ENCODE measurements at places on chromosomes 4 and X. TPM values are rescaled to one million over a fixed set of nuclear protein-coding genes. Genes with fewer than 3 reads are reported as not detected.

ARMCX2 gene
- total RNA-seq: 108 TPM

- no peaks in the 10 kb centered on the region for H3K36me3 ChIP-seq
- H3K27ac ChIP-seq: no peak overlapping the region
- no peak for DNase-seq
- H3K4me3 ChIP-seq: no peak overlapping the region
Measured at GRCh38 chr4:43680421-43680820, 768.2 kb downstream of the KCTD8 start.

WFS1 gene
- total RNA-seq: 17.5 TPM

GRCh38 chrX:16308773-16309172 is 141.5 kb downstream of the MAGEB17 start:
- H3K36me3 ChIP-seq: no peaks in the 10 kb centered on the region
- DNase-seq: no peak
- H3K4me1 ChIP-seq: peaks cover 5% of the 10 kb centered on the region
- H3K4me3 ChIP-seq: no peak overlapping the region

DNA sequence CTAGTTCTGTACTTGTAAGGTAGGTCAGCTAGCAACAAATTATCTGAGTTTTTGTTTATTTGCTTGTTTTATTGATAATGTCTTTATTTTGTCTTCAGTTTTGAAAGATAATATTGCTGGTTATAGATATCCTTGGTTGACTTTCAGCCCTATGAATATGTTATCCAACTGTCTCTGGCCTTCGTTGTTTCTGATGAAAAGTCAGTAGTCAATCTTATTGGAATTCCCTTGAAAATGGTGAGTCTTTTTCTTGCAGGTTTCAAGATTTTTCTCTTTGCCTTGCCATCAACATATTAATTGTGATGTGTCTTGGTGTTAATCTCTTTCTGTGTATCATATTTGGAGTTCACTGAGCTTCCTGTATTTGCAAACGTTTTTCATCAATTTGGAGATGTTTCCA is 113.1 kb upstream of the NEIL3 start:
- no peak overlapping the region for H3K4me3 ChIP-seq
- no peak for DNase-seq
- H3K27me3 ChIP-seq: no peaks in the 10 kb centered on the region
- H3K36me3 ChIP-seq: peaks cover 33% of the 10 kb centered on the region
- 0 out of 2 replicates have a peak, but pooled peaks cover under 1% of the 10 kb centered on the region for H3K4me1 ChIP-seq
- no peak overlapping the region for H3K27ac ChIP-seq

CTSO gene
- total RNA-seq: 0.81 TPM

GRCh38 chr4:10047967-10048366 is 26.7 kb upstream of the SLC2A9 start:
- no peaks in the 10 kb centered on the region for H3K27me3 ChIP-seq
- no peak overlapping the region for H3K4me3 ChIP-seq
- no peaks in the 10 kb centered on the region for H3K36me3 ChIP-seq
- no peak overlapping the region for H3K27ac ChIP-seq
- DNase-seq: no peak

FBXO8 gene
- total RNA-seq: 9.0 TPM

DNA sequence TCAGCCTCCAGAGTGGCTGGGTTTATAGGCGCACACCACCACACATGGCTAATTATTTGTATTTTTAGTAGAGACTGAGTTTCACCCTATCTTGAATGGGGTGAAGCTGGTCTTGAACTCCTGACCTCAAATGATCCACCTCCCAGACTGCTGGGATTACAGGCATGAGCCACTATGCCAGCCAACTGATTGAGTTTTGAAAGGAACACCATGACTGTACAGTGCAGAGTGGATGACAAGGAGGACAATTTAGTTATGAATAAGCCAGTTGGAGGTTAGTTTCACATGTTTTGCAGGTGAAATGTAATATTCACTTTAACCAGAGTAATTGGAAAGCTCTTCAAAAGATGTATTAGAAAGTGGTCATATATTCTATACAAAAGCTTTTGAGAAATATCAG is 60.8 kb downstream of the PCDH18 start:
- H3K4me1 ChIP-seq: no peaks in the 10 kb centered on the region
- H3K4me3 ChIP-seq: no peak overlapping the region
- H3K36me3 ChIP-seq: peaks cover 13% of the 10 kb centered on the region
- no peak overlapping the region for H3K27ac ChIP-seq

Data from H9 (cell line).